ENCODE measurements at places on chromosomes 6 and 20.

DNA sequence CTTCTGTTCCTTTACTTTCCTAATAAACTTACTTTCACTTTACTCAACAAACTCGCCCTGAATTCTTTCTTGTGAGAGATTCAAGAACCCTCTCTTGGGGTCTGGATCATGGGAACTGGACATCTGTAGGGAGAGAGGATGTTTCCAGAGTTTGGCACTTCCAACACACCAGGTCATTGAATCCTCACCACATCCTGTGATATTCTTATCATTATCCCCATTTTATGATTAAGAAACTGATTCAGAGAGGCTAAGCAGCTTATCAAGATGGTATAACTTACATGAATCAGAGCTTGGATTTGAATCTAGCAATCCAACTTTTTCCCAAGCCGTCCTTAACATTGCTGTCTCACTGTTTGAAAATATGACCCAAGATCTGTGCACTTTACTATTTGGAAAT, 15.5 kb downstream of the PPIL6 start:
- no peak for DNase-seq

DNA sequence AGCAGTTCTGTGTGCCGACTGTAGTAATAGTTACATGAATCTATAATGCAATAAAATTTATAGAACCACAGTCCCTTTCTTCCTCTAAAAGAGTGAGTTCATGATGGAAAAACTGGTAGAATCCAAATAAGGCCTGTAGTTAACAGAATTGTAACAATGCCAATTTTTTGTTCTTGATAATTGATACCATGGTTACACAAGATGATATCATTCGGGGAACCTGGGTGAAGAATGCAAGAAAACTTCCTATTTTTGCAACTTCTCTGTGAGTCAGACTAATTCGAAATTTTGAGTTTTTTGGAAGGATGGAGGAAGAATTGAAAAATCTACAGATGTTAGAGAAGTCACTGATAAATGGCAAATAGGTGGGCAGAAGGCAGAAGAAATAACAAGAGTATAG, 381.8 kb downstream of the CDKAL1 start:
- DNase-seq, result no peak

- DNase-seq, result no peak
Measured at GRCh38 chr6:161526794-161527193, 252.9 kb upstream of the AGPAT4 start.

GRCh38 chr20:2839732-2840137, 720 bp downstream of the PCED1A start:
- DNase-seq, result no peak

GRCh38 chr6:150238336-150238741, 95.5 kb downstream of the PPP1R14C start:
- no peak for DNase-seq

DNA sequence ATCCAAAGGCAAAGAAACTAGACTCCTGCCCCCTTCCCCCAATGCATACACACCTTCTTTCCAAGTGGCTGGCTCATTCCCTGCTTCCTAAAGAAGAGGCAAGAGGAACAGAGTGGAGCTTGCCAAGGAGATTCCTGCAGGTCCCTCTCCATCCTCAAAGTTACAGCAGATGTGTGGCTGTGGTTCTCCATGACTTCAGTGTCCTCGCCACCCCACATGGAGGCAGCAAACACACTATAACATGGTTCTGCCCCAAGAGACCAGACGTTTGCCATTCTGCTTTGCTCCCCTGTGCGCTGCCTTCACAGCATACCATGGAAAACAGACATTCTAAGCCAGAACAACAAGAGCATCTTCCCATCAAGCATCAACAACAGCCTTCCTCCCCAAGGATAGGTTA, 84.4 kb downstream of the BACH2 start:
- no peak for DNase-seq

- DNase-seq, result no peak
Measured at GRCh38 chr20:21229163-21229562, 74.0 kb upstream of the XRN2 start.

GRCh38 chr6:15152700-15153099, 93.2 kb upstream of the JARID2 start:
- no peak for DNase-seq

DNA sequence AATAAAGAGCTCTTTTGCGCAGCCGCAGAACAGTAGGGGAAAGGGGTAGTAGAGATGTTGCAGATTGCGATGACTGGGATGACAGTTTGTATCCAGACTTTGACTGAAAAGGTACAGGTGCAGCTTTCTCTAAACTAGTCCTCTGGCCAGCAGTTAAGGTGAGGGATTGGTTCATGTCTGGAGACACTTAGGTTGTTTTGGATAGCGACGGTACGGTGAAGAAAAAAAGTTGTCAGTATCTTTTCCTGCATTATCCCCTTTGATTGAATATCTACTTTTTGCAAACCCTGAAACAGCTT, 537 bp downstream of the PRR3 start:
- no peak for DNase-seq

DNA sequence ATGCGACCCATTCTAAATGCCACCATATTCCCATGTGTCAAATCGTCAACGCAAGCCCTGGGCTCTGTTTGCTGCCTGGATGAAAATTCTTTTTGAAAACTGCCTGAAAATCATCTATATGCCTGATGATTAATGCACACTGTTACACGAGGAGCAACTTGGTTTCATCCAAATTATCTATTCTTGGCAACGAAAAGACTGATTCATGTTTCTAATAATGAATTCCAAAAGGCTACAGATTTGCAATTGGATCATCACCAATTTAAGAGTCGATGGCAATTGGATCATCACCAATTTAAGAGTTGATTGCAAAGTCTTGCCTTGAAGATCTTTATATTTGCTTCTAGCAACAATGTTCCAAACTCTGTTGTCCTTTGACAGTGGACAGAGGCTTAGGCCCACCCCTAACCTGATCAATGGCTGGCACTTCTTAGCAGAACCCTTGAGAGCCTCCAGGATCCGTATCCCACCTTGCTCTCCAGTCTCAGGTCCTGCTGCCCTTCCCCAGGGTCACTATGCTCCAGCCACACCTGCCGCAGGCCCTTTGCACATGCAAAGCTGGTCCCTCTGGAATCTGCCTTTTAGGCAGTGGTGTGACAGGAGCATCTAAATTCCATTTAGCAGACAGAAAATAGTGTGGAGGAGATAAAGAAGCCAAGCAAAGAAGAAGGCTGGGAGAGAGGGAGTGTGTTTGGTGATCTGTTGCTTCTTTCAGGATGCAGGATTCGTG, 460.9 kb upstream of the SULF2 start:
- no peak for DNase-seq

GRCh38 chr6:52994031-52994838, 849 bp downstream of the GSTA4 start:
- no peak for DNase-seq

- no peak for DNase-seq
Measured at GRCh38 chr20:6765469-6766058, 1.9 kb upstream of the BMP2 start.

DNA sequence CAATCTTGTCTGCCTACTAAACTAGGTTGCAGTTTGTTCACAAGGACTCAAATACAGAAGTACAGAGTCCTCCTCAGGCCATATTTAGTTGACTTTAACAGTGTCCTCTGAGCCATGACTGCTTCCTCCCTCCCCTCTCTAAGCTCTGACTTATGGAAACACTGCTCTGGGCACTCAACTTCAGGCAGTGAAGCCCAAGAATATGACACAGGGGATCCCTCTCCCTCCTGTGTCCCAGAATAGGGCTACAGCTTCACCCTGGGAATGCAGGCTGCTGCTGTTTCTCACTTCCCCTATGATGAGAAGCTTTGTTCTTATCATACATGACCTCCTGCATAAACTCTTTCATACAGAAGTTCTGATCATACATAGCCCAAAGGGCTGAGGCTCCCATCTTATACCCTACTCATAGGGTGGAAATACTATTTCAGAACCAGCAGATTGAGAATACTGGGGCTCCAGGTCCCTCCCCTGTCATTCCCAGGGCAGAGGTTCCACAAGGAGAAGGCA, 97.3 kb upstream of the UST start:
- DNase-seq, result no peak

DNA sequence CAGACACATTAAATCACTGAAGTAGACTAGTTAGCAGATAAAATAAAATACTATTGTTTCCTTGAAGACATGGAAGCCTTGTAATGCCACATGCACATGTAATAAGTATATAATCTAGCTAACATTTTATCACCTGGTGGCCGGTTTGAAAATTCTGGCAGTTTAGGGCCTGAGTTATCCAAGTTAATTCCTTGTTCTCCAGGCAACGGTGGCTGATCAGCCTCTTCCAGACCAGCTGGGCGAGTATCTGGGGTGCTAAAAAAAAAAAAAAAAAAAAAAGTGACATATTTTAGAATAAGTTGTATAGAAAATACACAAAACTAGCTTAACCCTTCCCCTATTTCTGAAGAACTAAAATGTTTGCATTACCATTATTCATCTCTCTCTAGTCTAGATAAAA, 42.5 kb downstream of the TP53INP2 start:
- no peak for DNase-seq

- DNase-seq, result no peak
Measured at GRCh38 chr20:34066476-34067090, 45.5 kb downstream of the EIF2S2 start.

GRCh38 chr6:134850721-134851305, 99.1 kb downstream of the ALDH8A1 start:
- DNase-seq, result no peak

GRCh38 chr6:392441-393390, 1.2 kb downstream of the IRF4 start:
- no peak for DNase-seq

GRCh38 chr6:56507517-56507916, 135.2 kb downstream of the DST start:
- no peak for DNase-seq

GRCh38 chr6:20640181-20640580, 105.9 kb downstream of the CDKAL1 start:
- no peak for DNase-seq

- DNase-seq, result no peak
Measured at GRCh38 chr6:6803180-6803977, 214.9 kb downstream of the LY86 start.

GRCh38 chr6:132598473-132598872, 8.9 kb upstream of the TAAR5 start:
- no peak for DNase-seq

- no peak for DNase-seq
Measured at GRCh38 chr6:36688063-36688738, 9.4 kb upstream of the RAB44 start.

GRCh38 chr6:13278164-13278563, 50.2 kb downstream of the TBC1D7 start:
- DNase-seq, result no peak

DNA sequence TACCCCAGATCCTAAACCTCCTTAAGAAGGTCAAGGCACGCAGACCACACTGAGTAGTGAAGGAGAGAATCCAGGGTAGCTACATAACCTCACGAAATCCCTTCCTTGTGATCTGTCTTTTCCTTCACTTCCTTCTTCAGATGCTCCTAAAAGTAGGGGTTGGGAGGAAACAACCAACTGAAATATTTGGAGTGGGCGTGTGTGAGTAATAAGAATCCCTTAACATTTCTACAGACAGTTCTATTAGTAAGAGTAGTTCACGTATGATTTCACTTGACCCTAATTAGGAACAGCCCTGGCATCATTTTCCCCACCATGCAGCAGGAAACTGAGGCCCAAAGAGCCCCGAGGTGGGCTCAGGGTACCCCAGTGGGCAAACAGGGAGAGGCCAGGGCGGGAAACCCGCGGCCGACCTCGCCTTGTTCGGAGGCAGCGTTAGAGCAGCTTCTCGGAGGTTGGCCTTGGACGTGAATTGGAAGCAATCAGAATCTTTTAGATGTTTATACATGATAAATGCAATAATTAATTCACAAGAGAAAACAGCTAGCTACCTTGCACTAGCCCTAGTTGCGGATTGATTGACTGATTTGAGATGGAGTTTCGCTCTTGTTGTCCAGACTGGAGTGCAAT, 859 bp upstream of the RAE1 start:
- DNase-seq, result no peak

DNA sequence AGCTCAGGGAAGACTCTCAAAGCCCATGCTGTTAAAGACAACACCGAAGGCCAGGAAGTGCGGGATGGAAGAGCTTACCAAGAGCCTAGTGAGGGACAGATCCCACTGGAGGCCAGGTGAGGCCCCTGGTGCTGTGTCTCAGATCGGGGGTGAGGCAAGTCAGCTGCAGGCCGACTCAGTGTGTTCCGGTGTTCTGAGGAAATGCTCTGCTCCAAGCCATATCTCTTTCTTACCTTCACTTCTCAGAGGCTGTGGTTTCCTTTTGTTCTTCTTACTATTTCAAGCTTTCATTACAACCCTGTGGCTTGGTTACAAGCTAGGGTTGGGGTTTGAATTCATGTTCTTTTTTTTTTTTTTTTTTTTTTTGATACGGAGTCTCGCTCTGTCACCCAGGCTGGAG, 114.3 kb upstream of the ZFP64 start:
- no peak for DNase-seq

GRCh38 chr6:16836144-16836981, 75.1 kb upstream of the ATXN1 start:
- DNase-seq, result peak; percentile 48

GRCh38 chr20:8780915-8781314, 288.0 kb upstream of the PLCB4 start:
- DNase-seq, result no peak

- no peak for DNase-seq
Measured at GRCh38 chr20:58023346-58023745, 205.1 kb downstream of the ANKRD60 start.
